ENCODE measurements at places on chromosomes 6 and 20.
A peak's percentile ranks its signal among the peaks of the same experiment; 100 is the strongest.

- peak; percentile 36 for DNase-seq
These were observed 27.1 kb upstream of the SYNCRIP start for GRCh38 chr6:85669735-85670194.

- no peak for DNase-seq
These were observed 238.6 kb downstream of the LRFN2 start for GRCh38 chr6:40348591-40348990.

GRCh38 chr6:116364321-116364720 is 6.4 kb upstream of the DSE start:
- DNase-seq, result no peak

GRCh38 chr6:37236921-37237320 is 20.7 kb upstream of the TBC1D22B start:
- no peak for DNase-seq

DNA sequence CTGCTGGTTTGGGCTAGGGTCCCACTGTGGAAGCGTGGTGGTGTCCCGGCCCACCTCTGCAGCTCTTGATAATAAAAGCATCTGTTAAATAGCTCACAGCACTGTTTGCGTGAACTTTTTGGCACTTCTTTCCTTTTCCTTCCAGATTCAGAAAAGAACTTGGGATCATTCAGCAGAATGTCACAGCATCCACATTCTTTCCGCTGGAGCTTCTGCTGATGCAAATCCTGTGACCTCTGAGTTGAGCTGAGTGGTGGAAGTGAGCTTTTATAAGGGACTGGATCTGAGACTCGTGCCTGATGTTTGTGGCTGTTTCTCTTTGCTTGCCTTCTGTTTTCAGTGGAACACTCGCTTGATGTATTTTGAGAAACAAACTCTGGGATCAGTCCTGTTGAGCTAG is 3.9 kb downstream of the OSBPL2 start:
- DNase-seq, result no peak

All from stomach (tissue), 19 donors.